Amniotic stem cell (primary cell): ENCODE measurements at places on chromosomes 1 and 21.

DNA sequence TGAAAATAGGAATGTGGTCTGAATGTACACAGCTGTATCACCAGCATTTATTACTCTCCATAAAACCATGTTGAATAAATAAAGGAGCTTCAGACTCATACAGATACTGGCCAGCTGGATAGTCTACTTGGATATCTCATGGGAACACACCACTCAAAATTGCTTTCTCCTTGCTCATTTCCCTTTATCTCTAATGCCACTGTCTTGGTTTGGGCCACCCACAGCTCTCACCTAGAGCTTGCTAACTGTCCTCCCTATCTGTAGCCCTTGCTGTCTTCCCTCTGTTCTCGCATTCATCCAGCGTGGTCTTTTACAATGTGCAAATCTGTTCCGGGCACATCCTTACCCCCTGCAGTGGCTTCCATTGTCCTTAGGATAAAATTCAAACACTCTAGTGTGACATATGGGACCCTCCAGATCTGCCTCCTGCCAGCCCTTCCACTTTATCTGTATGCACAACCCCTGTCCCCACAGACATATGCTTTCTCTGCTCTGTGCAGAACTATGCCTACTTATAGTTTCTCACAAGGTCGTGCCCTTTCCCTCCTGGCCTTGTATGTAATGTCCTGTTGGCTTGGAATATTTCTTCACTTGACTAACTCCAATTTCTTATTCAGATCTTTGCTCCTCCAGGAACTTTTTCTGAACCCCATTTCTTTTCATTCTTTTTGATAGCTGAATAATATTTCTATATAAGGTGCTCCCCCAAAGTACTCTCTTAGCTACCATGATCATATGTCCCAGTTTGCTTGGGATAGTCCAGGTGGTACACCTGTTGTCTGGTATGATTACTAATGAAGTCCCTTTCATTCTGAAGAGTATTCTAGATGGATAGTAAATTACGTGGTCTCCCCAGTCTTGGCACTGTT, 2.9 kb downstream of the FLVCR1 start:
- DNase-seq, result no peak

- no peak for DNase-seq
These were observed 33.7 kb downstream of the NFASC start for GRCh38 chr1:204904228-204904810.

- DNase-seq, result no peak
These were observed 18.1 kb downstream of the TMEM50B start for GRCh38 chr21:33461538-33462250.

DNA sequence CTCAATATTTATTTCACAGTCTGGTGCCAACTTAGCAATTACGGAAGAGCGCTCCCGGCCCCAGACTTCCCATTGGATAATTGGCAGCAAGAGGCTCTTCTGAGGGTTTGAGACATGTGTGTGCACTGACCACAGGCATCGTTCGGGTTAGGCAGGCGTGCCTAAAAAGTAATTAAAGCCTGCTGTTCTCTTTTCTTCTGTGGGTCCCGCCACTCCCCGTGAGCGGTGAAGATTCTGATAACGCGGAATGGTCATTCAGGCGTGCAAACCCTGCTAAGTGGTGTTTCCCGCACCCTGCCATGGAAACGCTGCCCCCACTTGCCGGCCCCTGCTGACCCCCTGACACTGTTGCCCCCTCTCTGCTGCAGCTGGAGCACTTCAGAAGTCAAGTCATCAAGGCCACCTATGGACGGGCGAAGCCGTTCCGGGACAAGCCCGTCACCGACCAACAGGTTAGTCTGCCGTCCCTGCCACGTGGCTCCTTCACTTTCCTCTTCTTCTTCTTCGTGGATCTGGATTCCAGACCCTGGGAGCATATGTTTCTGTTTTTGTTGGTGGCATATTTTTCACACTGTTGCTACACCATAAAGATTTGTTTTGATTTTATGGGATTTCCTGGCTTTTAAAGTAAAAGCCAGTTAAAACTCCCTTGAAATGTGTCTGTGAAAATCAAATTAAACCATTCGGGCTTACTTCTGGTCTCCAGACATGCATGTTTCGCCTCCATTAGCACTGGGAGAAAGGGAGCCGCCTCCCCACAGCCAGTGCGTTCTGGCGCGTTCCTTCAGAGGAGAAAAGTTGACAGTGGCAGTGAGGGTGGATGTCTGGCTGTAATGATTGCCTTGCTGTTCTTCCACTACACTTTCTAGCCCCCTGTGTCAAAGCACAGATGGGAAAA, 79.9 kb downstream of the FHAD1 start:
- DNase-seq, result no peak

- no peak for DNase-seq
These were observed 80.8 kb upstream of the JUN start for GRCh38 chr1:58864654-58865053.

DNA sequence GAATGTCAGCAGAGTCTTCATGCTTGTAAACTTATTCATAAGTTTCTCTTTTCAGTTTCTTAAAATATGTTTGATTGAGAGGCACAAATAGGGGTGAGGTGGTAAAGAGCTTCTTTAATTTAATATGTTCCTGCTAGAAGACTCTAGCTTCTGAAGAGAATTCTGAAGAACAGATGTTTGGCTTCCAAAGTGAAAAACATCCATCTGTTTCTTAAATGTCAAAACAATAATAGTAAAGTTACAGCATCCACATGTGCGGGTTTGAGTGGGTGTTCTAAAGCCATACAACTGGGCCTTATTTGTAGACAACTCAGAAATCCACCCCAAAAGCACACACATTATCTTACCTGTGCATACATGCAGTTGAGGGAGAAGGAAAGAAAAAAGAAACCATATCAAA, 144.0 kb upstream of the ADGRL4 start:
- no peak for DNase-seq

DNA sequence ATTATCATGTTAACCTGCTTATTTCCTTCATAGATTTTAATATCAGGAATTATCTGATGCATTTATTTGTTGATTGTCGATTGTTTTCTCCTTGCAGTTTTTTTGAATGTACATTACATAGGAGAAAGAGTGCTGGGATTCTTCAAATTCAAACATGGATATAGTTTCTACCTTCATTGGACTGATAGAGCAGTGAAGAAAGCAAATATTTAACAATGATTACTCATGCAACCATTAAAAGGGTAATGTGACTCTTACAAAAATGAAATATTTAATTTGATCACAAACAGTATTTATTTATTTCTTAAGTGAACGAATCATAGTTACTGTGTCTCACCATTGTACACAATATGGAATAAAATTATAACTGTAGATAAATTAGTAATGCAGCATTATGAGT, 350.9 kb downstream of the BRINP3 start:
- no peak for DNase-seq

DNA sequence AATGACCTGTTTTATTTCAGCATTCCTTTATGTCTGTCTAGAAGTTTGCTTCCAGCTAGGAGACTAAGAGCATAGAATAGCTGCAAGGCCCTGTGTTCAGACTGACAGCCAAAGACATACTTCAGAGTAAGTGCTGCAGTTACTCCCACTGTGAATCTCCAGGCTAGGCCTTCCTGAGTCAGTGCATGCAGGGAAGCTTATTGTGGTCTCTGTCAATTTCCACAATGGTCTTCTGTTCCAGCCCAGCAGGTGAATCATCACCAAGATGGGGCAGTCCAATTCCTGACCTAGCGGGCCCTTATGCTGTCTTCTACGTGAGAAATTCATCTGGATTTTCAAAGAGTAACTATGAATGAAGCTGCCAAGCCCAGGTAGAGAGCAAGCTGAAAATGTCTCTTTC, 146.3 kb upstream of the C8B start:
- DNase-seq, result no peak

GRCh38 chr1:71804140-71804539, 478.2 kb downstream of the NEGR1 start:
- DNase-seq, result no peak

- no peak for DNase-seq
These were observed 19.0 kb upstream of the SH2D5 start for GRCh38 chr1:20751462-20751990.

DNA sequence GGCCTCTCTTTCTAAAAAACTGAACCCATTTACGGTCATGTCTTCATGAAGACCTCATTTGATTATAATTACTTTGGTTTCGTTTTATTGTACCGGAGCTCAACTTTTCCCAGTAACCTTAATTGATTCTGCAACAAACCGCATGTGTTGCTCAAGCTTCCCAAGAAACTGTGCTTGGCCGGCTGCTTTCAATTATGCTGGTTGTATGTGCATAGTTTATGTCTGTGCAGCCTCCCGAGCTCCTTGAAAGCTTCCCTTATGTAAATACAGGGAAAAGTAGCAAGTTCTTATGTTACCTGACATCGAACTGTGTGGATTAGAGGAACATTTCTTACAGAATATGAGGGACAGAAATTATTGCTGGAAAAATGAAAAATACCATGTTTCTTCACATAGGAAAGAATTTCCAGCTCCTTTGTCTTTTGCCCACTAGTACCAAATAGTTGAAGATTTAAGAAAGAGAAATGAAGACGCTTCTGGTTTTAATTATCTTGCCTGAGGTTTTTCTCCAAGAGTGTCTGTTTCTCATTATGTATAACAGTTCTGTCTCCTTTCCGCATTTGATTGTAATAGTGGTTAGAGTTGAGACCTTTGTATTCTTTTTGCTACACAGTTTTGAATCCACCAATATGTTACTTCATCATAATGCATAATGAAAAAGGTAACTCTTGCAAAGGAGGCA, 2.1 kb downstream of the VCAM1 start:
- DNase-seq, result peak; percentile 72

DNA sequence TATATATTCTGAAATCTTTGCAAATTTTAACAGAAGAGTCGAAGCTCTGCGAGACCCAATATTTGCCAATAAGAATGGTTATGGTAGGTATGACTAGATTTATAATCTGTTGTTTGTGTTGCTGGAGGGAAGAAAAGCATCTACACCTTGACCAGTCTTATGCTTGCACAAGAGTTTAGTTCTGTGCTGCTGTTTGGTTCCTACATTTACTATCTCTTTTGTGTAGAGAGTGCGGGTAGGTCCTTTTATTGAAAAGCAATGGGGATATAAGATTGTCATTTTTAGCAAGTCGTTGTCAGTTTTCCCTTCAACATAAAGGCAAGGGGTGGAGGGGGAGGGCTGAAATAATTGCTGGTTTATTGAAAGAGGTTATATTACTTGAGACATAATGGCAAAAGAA, 396 bp downstream of the ELAVL4 start:
- no peak for DNase-seq

DNA sequence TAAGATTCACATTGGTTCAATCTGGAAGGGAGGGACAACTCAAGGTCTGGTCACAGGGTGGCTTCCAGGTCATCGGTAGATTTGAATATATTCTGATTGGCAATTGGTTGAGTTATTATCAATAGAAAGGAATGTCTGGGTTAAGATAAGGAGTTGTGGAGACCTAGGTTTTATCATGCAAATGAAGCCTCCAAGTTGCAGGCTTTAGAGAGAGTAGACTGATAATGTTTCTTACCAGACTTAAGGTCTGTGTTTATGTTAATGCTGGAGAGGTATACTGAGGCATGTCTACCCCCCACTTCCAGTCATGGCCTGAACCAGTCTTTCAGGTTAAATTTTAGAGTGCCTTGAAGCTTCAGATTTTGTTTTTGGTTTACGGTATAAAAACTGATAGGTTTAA, 29.7 kb downstream of the USP25 start:
- no peak for DNase-seq

DNA sequence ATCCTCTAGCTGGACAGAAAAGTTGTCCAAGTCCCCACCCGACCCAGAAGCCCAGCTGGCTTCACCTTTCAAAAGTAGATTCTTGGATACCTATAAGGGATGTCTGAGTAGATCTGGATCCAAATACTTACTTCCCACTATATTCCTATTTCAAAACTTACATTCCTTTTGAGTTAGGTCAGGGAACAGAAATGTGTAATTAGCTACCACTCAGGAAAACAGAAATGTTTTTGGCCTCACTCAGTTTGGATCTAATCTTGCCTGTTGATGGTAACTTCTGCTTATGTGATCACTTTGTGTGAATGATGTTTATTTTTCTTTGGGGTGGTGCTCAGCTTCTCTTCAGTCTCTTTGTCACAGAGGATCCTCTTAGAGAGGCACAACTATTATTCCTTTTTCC, 814.4 kb upstream of the RGS18 start:
- peak; percentile 42 for DNase-seq

DNA sequence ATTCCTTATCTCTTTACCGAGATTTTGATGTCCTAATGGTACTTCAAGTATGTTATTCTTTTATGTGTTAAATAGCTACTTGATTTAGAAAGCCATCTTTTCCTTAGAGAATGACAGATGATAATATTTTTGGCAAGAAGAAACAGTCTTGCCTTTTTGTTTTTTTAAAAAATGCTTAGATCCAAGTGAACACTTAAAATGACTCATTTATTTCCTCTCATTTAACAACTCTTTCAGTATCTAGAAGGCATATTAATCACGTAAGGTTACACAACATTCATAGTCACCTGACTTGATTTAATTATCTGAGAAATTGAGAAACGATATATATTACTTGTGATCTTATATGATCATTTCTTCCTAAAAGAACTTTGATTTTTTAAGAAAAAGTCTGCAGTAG, 52.4 kb downstream of the SUCO start:
- no peak for DNase-seq

DNA sequence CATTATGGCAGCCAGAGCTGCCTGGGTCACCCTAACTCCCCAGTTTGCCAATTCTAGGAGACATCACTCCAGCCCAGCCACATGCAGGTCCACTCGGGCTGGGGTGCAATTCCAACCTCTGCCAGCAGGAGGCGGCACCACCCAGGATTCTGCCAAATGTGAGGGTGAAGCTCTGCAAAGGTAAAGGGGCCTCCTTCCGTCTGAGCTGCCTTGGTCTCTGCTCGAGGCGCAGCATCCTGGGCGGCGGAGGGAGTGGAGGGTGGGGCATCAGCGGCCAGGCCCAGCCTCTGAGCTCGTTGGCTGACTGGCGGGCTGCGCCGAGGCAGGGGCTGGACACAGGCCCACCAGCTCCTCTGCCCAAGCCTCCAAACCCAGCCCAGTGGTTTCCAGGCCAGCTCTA, 63.8 kb downstream of the ARHGEF16 start:
- no peak for DNase-seq
